ENCODE measurements at places on chromosomes 16 and 17.

- no peak for DNase-seq
Measured at GRCh38 chr16:46690281-46691178, 1.1 kb downstream of the ORC6 start.

- DNase-seq = no peak
Measured at GRCh38 chr16:2857451-2858244, at the start of gene PRSS22. Gene PRSS22, minus strand, starts transcription at chr16:2858170. Its CDS starts 66 bp downstream, at chr16:2858104.

- DNase-seq = no peak
Measured at GRCh38 chr16:84548971-84549844, 44.7 kb upstream of the MEAK7 start.

DNA sequence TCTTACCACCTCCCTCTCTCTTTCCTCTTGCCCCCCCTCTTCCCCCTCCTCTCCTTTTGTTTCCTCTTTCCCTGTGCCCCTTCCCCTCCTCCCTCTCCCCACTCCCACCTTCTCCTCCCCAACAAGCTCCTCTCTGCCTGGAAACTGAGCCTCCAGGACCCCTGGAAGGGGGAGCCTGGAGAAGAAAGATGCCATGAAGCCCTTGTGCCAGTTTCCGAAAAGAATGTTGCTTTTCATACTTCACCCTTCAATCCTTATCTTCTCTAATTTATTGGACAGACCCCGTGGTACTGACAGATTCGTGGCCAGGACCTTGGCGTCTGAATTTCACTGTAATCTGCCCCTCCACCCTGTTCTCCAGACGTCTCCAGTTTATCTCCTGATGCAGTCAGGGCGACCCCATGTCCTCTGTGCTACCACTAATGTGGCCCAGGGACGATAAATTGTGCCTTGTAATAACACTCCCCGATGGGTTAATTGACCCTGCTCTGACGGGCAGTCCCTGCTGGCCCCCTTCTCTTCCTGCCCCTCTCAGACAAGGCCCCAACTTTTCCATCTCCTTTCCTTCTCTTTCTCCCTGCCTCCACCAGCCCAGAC is 138.4 kb upstream of the GSE1 start:
- DNase-seq = no peak

Measured in DMS153 (cell line).